ENCODE measurements at places on chromosomes 16 and 17.

DNA sequence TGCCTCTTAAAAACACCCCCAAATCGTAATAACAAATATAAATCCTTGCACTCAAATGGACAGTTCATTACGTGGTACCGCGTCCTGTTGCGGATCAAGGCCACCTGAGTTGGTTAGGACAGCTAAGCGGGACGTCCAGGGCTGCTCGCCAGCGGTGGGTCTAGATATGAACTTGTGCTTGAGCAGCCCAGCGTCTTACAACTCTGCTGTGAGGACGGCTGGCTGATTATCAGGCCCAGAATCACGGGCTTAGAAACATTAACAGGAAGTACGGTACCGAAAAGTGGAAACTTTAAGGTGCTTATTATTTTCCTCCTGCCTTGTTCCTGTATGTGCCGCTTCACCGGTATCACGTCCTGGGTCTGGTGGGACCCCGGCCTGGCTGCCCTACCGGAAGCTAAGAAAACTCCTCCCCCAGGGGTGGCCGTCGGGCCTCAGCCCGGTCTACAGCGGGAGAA lies 832 bp upstream of the SRRM2 start:
- DNase-seq, result peak; percentile 54

- no peak for DNase-seq
Observed at GRCh38 chr16:85103114-85104079, 8.9 kb downstream of the CIBAR2 start.

- peak; percentile 8 for DNase-seq
Observed at GRCh38 chr16:49468611-49469310, 95.2 kb downstream of the C16orf78 start.

GRCh38 chr16:2438121-2438520 lies 8.9 kb downstream of the CCNF start:
- DNase-seq, result no peak

- DNase-seq, result no peak
Observed at GRCh38 chr17:71392715-71393567, 727.9 kb upstream of the SOX9 start.

DNA sequence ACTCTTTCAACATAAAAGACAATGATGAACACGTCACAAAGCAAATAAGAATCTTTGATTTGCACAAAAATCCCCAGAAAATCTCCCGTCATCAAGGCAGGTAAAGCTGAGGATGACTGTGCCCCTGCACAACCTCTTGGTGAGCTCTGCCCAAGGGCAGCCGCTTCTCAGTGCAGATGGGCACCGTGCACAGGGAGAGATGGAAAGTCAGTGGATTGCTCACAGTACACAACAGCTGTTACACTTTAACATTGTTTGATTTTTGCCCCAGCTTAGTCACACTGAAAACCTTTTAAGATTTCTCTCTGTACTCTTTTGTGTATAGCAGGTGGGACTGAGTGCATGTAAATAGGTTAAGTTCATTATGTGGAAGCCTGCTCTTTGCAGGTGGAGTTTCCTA lies 104.2 kb downstream of the CDK5R1 start:
- no peak for DNase-seq

DNA sequence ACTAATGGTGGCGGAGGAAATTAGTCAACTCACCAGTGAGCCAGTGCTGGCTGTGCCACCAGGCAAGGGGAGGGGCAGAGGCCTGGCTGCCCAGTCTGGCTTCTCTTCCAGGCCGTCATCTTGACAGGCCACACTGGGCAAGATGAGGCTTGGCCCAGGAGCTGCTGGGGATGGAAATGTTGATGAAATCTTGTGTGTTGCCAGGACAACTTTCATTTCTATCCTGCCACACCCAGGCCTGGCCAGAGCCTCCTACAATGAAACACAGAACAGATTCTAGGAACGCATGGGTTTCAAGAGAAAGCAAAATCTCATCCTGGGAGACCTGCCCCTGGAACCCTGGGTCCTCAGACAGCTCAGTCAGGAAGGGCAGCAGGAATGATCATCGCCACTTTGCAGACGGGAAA lies 9.3 kb downstream of the HEXIM2 start:
- no peak for DNase-seq

DNA sequence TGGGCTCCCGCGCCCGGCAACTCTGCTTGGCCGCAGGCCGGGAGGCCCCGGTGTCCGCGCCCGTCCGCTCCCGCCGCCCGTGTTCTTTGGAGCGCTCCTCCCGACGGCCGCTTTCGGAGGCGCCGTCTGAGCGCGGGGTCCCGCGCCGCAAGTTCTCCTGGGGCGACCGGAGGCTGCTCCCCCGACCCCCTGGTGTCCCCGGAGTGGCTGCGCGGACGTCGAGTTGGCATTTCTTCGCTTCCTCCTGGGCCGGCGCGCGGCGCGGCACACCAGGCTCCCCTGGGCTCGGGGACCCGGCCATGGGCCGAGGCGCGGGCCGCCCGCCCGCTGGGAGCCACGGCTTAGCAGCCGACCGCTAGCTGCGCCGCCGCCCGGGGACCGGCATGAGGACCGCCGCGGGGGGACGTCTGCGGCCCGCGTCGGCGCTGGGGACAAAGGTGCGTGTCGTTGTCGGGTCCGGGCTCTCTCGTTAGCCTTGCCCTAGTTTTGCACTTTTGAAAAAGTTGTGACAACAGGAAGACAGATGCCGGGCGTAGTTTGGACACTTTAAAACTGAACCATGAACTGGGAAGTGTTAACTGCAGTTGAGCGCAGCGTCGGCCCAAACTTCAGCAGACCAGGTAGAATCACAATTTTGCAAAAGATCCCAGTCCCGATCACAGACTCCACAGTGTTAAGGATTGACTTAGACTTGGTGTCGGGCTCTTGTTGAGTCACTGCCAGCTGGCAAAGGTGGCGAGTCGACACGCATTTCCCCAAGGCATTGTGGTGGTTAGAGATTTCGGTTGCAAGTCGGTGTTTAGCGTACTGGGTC lies 700 bp downstream of the UBN1 start:
- no peak for DNase-seq

- no peak for DNase-seq
Observed at GRCh38 chr16:87369796-87370719, 13.5 kb downstream of the FBXO31 start.

DNA sequence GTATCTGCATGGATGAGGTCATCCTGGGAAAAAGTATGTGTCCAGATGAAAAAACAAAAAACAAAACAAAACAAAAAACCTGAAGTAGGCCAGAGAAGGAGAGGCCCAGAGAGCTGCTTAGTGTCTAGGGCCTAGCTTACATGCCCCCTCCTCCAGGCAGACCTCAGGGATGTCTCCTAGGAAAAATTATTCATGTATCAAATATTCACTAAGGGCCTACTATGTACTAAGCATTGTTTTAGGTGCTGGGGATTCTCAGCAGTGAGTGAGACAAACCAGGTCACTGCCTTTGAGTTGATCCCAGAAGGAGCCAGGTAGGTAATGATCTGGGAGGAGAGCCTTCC lies 49.5 kb downstream of the IRX6 start:
- no peak for DNase-seq

DNA sequence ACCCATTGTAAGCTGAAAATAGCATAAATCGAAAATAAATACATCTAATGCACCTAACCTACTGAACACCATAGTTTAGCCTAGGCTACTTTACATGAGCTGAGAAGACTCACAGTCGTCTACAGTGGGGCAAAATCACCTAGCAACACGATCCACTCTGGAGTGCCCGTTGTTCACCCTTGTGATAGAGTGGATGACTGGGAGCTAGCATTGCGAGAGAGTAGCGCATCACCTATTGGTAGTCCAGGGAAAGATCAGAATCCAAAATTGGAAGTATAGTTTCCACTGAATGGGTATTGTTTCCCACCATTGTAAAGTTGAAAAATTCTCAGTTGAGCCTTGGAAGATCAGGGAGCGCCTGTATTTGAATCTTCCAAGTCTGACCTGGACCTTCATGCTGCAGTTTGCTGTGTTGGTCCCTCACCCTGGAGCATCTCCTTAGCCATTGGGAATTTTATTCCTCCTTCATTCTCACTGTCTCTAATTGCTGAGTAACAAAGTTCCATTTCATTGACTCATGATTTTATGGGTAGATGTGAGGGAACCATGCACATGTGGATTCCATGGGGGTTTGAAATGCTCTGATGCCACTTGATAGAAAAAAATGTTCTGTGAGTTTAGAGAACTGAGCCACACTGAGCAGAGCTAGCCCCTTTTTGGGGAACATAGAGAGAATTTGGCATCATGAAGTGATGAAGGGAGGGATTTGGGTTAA lies 19.6 kb downstream of the AKAP1 start:
- no peak for DNase-seq

DNA sequence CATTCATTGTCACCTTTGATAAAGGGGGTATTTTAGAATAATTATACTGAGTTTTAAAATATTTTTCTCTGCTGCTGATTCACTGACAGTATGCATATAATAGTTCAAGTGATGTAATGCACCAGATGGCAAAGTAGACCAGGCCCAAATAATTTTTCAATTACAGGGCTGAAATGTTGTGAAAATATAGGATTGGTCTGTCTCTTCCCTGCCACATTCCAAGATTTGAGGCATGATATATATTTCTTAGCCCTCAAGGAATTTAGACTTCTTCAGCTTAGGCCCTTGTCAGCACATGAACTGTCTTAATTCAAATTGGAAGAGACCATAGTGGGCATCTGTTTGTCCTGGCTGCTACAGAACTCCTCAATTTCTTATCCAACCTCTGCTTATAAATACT lies 39.2 kb upstream of the SLC12A3 start:
- DNase-seq, result no peak

DNA sequence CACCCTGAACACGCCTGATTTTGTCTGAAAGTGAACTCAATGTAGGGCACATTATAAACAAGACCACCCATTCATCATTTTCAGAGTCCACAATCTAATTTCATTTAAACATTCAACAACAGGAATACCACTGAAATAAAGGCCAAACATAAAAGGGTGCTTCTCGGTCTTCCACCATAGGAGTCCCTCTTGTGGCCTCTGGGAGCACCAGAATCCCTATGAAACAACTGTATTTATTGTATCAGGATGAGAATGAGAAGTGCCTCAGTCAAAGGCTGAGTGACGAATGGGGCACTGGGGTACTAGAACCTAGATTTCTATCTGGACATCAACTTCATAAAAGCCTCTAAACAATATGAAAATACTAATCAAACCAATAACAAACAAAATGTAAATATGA lies 40.4 kb downstream of the NXPH3 start:
- DNase-seq, result no peak

GRCh38 chr16:4733747-4734062 lies 366 bp downstream of the ANKS3 start:
- DNase-seq, result no peak

GRCh38 chr17:35752945-35753764 lies at the start of gene GAS2L2:
TSS of gene GAS2L2 (minus strand) at chr17:35753239. CDS start at chr17:35752850, 389 bp downstream.
- no peak for DNase-seq

Data from activated T-cell treated with anti-CD3 and anti-CD28 coated beads, Interleukin-2, amount 50 U/mL, for 48 hours (primary cell).